ENCODE measurements at places on chromosomes 4 and X. TPM values are rescaled to one million over a fixed set of nuclear protein-coding genes. Genes with fewer than 3 reads are reported as not detected.
A peak's percentile ranks its signal among the peaks of the same experiment; 100 is the strongest.

Gene S100G
- total RNA-seq = not detected

Gene FMR1NB
- total RNA-seq = not detected

Gene NOX1
- total RNA-seq = not detected

Gene TKTL1
- 2.5 TPM for total RNA-seq

Gene FDCSP
- not detected for total RNA-seq

Gene RNF175
- 26.7 TPM for total RNA-seq

- DNase-seq = no peak
Measured at GRCh38 chr4:3770323-3771163, 4.4 kb downstream of the ADRA2C start.

GRCh38 chr4:21327976-21328700 is 620.4 kb downstream of the KCNIP4 start:
- no peak for DNase-seq

- no peak for DNase-seq
Measured at GRCh38 chr4:39808231-39808749, 110.4 kb downstream of the UBE2K start.

GRCh38 chr4:159855731-159856130 is 752.9 kb downstream of the RAPGEF2 start:
- DNase-seq = no peak

- peak; percentile 45 for DNase-seq
Measured at GRCh38 chr4:26861434-26862186, 969 bp downstream of the STIM2 start.

Measured in occipital lobe (tissue), 3 donors.